ENCODE measurements at places on chromosomes 7 and 10.

DNA sequence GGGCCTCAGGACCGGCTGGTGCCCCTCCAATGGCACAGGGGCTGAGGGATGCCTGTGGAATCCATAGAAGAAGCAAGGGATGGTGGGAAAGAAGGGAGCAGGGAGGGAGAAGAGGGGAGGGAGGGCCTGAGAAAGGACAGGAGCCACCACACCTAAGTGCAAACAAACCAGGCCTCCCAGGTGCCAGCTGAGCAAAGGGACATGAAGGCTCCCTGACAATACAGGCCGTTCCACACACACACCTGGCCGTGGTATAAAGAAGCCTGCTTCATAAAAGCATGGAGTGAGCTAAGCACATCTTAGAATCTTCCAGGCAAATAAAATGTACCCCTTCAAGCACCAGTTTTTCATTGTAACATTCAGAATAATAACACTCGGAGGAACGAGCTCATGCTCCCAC is 54.0 kb downstream of the OAT start:
- no peak for DNase-seq

- no peak for DNase-seq
Observed at GRCh38 chr10:47047127-47047504, 135.9 kb downstream of the PTPN20 start.

- no peak for DNase-seq
Observed at GRCh38 chr7:68146983-68147382, 1150.3 kb downstream of the TYW1 start.

GRCh38 chr10:73553761-73554160 is 37.4 kb downstream of the USP54 start:
- no peak for DNase-seq

DNA sequence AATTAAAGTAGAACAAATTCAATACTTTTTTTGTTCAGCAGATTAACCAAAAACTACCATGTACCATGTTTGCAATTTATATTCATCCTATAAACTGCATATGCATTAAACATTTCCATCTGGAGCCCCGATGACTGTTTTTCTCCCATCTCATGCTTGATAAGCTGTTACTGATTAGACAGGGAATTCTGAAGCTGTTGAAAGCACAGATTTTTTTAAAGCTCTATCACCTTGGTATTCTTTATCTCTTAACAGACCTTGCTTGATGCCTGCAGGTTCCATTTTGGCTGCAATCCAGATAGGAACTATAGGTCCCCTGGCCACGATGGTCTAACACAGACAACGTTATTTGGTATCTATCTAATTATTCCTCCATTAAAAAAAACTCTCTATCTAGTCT is 961.7 kb downstream of the CNTNAP2 start:
- no peak for DNase-seq

GRCh38 chr7:101277155-101277554 is 32.3 kb upstream of the FIS1 start:
- DNase-seq: no peak

- no peak for DNase-seq
Observed at GRCh38 chr7:20030417-20030816, 186.8 kb downstream of the MACC1 start.

Measured in PC-3 (cell line).